Stimulated activated CD8-positive, alpha-beta memory T cell treated with anti-CD3 and anti-CD28 coated beads, Interleukin-2, amount 100 ng/mL, for 48 hours (primary cell): ENCODE measurements at places on chromosomes 2 and 18.

- no peak for DNase-seq
Measured at GRCh38 chr2:176138526-176138922, 9.0 kb downstream of the HOXD8 start.

- DNase-seq: no peak
Measured at GRCh38 chr2:197994751-197995150, 190.4 kb downstream of the PLCL1 start.

GRCh38 chr2:241482126-241482955 lies 26.0 kb downstream of the STK25 start:
- DNase-seq: no peak

- DNase-seq: no peak
Measured at GRCh38 chr2:8977758-8978157, 25.7 kb downstream of the MBOAT2 start.

- DNase-seq: no peak
Measured at GRCh38 chr2:128394007-128394730, 75.5 kb upstream of the HS6ST1 start.
